Urothelium cell line (cell line): ENCODE measurements at places on chromosomes 2 and 18.

- DNase-seq: no peak
These were observed 15.5 kb downstream of the ANO7 start for GRCh38 chr2:241204010-241204384.

DNA sequence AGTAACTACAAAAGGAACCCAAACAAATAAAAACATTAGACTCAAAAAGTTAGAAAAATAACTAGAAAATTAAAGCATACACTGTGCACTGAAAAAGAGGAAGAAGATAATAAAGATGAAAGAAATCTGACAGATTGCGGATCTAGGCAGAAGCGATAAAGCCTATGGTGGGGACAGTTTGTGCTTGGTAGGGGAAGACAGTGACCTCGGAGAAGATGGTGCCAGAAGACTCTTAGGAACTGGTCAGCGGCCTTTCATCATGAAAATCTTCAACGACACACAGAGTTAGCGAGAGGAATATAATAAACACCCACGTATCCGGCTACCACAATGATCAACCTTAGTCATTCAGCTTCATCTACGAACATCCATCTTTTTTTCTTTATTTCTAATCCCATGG lies 180.5 kb downstream of the HDAC4 start:
- no peak for DNase-seq

DNA sequence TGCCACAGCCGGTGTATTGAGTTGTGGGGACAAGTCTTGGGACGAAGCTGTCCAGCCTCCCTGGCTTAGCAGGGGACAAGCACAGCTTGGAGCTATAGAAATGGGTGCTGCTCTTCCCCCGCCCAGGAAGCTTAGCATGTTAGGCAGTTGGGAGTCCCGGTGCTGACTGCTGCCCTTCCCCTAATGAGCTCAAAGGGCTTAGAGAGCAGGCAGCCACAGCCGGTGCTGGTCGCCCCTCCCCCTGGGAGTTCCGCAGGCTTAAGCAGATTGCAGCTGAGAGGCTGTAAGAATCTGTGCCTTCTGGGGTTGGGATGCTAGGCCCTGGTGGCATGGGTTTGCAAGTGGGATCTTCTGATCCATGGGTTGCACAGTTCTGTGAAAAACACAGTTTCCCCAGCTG lies 237.3 kb downstream of the DCDC2C start:
- DNase-seq: no peak

DNA sequence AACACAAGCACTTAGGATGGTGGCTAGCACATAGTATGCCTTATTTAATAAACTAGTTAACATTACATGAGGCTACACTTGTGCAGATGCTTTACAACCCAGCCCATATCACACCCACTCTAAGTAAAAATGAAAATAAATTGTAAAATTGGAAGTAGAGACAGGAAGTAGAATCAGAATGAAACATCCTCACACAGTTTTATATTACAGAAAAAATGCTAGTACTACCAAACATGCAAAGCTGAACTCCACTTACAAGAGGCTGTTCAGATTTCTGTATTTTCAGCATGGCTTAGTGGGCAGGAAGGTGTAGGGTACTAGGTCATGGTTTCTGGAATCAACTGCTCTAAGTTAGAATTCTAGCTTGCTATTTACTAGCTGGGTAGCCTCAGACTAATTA lies 18.2 kb upstream of the CRIM1 start:
- DNase-seq: no peak

- DNase-seq: no peak
These were observed 102.8 kb upstream of the SALL3 start for GRCh38 chr18:78876868-78877267.

DNA sequence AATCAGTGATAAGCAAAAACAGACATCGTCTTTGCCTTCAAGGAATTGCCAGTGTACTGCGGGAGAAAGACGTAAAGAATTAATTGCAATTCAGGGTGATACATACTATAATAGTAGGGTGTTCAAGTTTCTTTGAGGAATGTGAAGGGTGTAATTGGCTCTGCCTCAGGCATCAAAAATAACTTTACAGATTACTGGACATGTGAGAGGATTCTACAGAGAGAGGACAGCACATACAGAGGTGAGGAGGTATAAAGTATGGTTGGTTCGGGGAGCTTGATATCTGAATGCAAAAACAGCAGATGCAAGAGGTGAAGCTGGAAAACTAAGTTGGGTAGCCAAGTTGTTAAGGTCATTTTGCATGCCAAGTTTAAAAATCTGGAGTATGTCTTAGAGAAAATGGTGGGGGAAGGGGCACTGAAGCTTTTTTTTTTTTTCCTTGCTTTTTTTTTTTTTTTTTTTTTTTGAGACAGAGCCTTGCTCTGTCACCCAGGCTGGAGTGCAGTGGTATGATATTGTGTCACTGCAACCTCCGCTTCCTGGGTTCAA lies 227.5 kb upstream of the FOSL2 start:
- DNase-seq: no peak

DNA sequence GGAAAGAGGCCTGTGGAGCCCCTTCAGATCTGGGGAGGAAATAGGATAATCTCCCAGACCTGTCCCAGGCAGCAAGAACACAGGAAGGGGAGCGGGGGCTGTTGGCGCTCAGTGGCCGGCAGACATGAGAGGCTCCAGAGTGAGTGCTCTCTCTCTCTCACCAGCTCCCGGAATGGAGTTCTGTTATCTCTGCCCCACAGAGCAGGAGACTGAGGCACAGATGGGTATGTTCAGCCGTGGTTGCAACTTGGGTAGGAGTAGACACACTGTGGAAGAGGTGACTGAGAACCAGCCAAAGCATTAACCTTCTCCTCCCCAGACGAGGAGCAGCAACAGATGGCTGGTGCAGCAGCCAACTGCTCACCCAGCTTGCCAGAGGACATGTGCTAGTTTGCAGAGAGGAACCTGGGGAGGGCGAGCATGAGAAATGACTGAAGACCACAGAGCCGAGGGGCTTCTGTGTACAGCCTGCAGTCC lies 82.0 kb downstream of the NRP2 start:
- no peak for DNase-seq

DNA sequence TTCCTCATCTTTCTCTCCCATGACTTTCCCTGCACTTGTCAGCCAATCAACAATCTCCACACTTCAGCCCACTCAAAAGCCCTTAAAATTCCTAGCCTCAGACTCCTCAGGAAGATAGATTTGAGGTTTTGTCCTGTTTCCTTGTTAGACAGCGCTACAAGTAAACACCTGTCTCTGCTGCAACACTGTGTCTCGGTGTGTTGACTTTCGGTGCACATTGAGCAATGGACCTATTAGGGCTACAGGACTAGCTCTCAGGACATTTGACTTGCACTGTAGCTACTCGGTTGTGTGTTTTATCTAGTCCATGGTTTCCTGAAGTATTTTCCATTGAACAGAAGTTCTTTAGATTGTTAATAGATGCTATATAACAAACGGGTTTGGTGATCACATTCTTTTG lies 140.9 kb upstream of the XPO1 start:
- no peak for DNase-seq
